ENCODE measurements at places on chromosomes 3 and 15.

- no peak for DNase-seq
Measured at GRCh38 chr3:152556731-152557254, 278.1 kb upstream of the P2RY1 start.

- DNase-seq, result no peak
Measured at GRCh38 chr3:71252466-71252865, 331.1 kb downstream of the FOXP1 start.

DNA sequence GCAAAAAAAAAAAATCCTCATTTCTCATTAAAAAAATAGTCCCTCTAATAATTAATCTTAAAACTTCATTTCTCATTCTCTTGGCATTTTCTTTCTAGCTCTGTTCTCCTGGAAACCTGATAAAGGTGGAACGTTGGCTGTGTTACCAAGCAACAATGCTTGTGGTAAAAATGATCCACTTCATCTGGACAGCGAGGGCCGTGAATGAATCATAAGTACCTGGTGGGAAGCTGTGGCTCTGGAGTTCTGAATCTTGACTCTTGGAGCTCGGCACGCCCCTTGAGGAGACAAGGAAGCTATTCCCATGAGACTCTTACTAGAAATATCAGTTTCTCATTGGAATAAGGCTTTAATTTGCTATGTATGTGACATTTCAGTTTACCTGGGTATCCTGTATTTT, 32.5 kb downstream of the BCL2L10 start:
- no peak for DNase-seq

GRCh38 chr3:98021830-98022560, 13.1 kb downstream of the GABRR3 start:
- DNase-seq, result no peak

- no peak for DNase-seq
Measured at GRCh38 chr3:56355570-56356185, 112.6 kb downstream of the ERC2 start.

GRCh38 chr3:135487261-135487660, 478.3 kb upstream of the PPP2R3A start:
- no peak for DNase-seq

DNA sequence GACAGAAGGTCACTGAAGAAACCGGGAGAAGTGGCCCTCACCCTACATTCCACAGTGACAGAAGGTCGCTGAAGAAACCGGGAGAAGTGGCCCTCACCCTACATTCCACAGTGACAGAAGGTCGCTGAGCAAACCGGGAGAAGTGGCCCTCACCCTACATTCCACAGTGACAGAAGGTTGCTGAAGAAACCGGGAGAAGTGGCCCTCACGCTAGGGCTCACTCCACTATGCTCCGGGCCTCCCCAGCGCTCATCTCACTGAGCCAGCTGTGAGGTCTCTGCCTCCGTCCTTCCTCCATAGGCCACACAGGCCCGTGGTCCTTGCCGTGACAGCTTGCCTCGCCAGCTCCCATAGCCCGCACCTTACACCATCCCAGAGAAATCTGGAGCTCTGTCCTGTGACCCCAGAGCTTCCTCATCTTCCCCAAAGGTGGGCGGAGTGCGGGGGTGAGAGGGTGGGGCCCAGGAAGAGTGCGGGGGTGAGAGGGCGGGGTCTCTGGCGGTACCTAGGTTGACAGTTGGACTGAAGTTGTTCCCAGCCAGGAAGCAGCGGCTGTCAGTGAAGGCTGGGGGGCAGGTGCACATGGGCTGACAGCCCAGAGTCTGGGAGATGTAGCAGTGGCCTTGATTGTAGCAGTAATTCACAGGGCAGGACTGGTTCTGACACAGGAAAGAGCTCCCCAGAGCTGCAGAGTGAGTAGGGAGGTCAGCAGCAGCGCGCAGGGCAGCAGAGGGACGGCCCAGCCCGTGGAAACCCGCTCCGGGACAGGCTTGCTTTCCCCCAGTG, 32.0 kb downstream of the MUC20 start:
- DNase-seq, result peak; percentile 39

DNA sequence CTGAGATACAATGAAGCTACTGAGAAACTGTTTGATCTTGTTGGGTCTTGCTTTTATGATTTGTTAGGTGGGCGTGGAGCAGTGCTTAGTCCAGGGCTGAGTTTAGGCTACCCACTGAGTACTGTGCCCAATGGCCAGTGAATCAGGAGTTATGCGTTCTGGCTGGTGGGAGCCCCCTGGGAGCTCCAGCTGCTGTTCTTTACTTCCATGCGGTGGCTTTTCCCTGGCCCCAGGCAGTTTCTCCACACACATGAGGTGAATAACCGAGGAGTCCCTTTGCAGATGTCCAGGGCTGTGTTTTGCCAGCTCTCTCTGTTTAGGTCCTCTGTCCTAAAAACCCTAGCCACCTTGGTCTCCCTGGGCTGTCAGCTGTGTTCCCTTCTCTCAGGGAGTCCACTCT, 106.5 kb downstream of the KLF13 start:
- DNase-seq, result no peak

DNA sequence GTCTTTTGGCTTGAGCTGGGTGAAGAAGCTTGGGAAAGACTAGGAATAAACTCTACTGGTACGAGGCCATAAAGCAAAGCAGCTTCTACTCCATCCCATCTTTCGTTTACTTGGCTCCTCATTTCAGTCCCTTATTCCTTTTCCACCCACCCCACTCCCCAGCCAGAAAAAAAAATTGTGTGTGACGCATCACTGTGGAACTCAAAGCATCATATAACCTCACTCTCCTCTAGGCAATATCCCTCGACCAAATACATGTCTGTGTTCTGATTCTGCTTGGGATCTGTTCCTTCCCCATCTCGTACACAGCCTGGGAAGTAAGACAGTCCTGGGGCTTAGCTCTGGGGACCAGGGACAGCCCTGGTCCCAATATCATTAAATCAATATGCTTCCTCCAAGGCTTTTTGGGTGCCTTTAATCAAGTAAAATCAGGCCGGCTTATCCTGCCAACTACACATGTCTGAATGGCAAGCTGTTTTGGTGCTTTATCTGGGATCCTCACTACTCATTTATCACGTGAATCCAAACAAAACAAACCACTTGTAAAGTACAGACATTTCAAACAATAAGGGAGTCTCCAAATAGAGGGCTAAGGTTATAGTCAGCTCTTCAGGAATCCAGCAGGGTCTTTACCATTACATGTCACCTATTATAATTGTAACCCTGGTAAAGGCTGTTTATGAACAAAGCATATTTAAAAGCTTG, 74.9 kb upstream of the ZBED2 start:
- no peak for DNase-seq

DNA sequence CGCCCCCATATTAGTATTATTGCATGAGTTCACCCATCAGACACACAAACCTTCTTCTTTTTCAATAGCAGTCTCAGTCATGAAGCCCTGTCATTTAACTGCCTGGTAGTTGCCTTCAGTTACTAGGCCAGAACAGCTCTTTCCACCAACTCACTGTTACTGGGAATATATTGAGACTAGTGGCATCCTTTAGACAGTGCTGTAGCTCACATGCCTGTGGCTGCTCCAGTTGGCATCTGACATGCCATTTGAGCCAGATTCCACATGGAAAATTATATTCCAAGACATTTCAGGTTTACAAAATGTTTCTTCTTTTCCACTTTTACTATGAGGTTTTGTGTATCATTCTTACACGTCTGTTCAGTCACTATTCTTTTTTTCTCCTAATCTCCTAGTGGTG, 146.1 kb downstream of the GHSR start:
- no peak for DNase-seq

GRCh38 chr15:31248263-31248662, 78.4 kb upstream of the KLF13 start:
- no peak for DNase-seq

- no peak for DNase-seq
Measured at GRCh38 chr3:179268400-179269051, 17.6 kb upstream of the KCNMB3 start.

- no peak for DNase-seq
Measured at GRCh38 chr15:97791824-97792792, 168.4 kb upstream of the ARRDC4 start.

DNA sequence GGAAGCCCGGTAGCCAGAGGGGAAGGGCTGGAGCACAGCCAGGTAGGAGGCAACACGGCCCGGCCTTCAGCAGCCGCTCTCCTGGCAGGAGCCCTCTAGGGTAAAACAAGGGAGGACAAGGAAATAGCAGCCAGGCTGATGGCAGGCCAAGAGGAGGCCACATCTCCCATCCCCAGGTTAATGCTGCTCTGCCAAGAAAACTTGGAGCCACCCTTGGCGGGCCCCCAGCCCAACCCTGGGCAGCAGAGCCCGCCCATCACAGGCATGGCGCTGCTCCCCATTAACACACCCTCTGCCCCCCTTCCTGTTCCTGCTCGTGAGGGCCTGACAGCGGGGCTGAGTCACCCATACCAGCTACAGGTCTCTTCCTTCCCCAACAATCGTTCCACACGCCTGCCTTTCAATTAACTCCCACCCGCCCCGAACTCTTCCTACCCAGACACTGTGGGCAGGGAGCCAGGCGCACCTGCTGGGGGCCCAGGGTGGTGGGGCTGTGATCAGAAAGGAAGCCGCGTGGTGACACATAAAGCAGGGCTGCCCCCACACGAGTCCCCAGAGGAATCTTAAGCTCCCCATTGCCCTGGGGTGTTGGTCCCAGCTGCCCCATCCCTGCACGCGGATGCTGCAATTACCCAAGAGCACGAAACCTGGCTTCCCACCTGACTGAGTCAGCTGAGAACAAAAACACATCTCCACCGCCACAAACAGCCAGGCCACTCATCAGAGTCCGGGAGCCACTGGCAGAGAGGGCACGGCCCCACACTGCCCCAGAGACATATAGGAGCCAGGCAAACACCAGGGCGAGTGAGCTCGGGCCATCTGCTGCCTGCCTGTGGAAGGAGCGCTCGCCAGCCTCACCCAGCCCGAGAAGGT, at the start of gene C15orf62:
Gene C15orf62, plus strand, starts transcription at position 707 of the 873 bp plus-strand sequence. CDS start 516 bp downstream, outside the sequence.
- DNase-seq, result peak; percentile 78

DNA sequence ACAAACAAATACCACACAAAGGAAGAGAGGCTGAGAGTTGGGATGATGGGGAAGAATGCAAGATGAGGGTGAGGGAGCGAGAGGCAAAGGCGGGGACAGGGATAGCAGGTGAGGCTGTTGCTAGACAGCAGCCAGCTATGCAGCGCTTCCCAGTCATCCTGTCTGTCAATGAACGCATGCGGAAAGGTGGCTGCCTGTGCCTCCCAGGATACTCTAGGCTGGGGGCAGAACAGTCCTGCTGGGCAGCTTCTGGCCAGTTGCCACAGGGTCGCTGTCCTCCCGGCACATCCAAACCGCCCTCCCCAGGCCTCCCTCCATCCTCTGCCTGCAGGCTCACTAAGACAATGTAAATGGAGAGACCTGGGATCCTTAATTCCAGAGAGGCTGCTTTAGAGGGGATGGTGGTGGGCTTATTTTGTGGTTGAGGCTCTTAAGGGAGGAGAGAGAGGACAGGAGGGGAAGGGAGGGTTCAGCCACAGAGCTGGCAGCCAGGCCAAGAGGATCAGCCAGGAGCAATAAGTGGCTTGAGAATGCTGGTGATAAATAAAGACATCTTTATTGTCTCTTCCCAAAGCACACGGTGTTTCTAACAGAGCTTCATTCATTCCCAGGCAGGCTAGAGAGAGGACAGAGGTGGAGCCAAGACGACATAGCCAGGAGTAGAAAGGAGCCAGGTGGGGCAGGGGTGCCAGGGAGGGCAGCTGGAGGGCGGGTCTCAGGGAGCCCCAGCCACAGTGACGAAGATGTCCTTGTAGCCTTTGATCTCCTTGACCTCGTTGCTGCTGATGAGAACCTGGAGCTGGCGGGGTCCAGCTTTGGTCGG, 9.2 kb upstream of the TGM5 start:
- DNase-seq, result no peak

DNA sequence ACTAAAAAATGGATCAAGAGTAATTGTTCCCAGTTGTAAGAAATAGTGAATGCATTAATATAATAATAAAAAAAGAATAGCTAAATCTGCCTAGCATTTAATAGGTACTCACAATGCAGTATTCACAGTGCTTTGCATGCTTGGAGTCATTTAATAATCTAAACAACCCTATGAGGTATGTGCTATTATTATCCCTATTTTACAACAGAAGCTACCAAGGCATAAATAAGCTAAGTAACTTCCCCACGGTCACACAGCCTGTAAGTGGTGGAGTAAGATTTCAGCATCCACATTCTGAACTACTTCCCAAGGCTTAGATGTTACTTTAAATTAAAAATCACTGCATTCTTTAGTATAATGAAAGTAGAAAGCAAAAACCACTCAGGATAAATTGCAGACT, 102.9 kb downstream of the PLCH1 start:
- no peak for DNase-seq

- DNase-seq, result peak; percentile 82
Measured at GRCh38 chr15:99105514-99106341, 848 bp downstream of the SYNM start.

- DNase-seq, result no peak
Measured at GRCh38 chr3:63557912-63558311, 94.6 kb upstream of the SNTN start.

DNA sequence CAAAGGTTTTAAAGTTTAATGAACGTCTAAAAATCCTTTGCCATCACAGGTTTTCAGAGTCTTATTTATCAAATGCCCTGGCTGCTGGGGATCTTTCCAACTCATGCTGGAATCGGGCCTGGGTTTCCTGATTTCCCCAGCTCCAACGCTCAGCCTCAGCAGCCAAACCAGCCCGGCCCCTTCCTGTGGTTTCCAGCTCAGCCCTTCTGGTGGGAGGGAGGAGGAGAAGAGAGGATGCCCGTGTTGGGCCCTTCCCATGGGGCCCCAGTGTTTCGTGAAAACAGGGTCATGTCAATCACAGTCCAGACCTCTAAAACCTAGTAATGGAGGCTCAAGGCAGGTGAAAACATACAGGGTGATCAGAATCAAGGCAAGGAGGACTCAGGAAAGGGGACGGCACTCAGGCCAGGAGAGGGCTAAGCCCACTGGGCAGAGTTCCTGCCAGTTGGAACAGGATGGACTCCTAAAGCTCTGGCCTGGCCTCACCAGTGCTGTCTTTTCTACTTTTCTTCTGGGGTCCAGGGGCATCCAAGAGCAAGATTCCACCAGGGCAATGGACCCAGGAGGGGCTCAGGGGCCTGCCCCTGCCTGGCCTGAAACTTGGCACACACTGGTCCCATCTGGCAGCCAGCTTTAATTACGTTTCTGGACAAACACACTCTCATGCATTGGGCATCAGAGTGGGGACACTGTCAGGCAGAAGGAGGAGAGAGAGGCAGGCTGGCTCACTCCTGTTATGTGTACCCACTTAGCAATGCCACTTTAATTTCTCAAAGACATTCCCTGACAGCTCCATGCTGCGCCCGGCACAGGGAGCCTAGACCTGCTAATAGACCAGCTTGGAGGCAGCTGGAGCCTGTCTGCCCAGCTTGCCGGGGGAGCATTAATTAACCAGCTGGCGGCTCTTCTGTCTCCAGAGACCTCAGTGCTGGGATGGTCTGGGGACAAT, 194.6 kb downstream of the FAM43A start:
- peak; percentile 48 for DNase-seq

DNA sequence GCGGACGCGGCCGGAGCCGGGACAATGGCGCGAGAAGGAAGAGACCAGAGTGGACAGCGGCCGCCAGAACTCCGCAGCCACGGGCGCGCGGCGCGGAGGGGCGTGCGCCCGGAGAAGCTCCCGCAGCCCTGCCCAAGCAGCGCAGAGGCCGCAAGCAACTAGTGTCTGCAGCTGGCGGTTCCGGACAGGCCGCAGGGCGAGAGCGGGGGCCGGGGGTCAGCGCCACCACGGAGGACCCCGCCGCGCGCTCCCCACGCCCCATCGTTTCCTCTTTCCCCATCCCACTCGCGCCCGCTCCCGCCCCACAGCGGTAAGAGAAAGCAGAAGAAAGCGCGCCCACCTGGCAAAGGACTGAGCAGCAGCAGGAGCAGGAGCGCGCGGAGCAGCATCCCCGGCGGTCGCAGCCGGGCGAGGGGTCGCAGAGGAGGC, 440 bp downstream of the PRTG start:
- DNase-seq, result peak; percentile 35

- DNase-seq, result no peak
Measured at GRCh38 chr15:64185146-64185911, 22.5 kb upstream of the PPIB start.

Measured in NCI-H2081 (cell line).